ENCODE measurements at places on chromosomes 1 and 21. TPM values are rescaled to one million over a fixed set of nuclear protein-coding genes. Genes with fewer than 3 reads are reported as not detected.
A peak's percentile ranks its signal among the peaks of the same experiment; 100 is the strongest.

The RHBDL2 gene
- 0.80 TPM for total RNA-seq

The MTF1 gene
- 20.5 TPM for total RNA-seq

DNA sequence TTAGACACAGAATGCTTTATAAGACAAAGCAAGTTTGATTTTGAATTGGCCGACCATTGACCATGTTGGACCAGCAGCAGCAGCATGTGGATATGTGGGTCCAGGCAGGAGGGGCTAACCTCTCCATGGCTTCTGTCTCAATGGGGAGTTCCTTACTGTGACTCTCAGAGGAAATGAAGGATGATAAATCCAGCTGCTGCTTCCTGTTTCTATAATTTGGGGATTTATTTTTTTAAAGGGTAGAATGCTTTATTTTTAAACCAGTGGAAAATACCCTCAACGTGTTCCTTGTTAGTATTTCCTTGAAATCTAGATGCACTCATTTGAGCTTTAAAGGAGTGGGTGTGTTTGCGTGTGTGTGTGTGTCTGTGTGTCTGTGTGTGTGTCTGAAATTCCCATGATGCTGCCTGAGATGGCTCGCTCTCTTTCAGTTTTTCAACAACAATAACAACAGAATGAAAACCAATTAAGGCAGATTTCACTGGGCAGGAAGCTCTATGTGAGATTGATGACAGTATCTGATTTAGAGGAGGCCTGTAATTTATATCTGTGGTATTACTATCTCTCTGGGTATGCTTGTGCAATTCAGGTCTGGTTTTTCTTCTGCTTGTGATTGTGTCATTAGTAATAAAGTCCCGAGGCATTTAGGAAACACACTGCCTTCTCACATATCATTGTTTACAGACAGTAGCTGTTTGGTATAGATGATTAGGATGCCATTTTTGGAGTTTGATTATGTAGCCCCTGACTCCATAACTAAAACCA, 86.1 kb upstream of the ZNF326 start:
- H3K4me3 ChIP-seq: peak overlapping the region; percentile 35
- H3K27me3 ChIP-seq: no peaks in the 10 kb centered on the region
- H3K36me3 ChIP-seq: no peaks in the 10 kb centered on the region
- no peak for DNase-seq
- peaks cover 65% of the 10 kb centered on the region for H3K4me1 ChIP-seq

- no peak overlapping the region for H3K27ac ChIP-seq
- peaks cover 19% of the 10 kb centered on the region for H3K27me3 ChIP-seq
- no peak overlapping the region for H3K4me3 ChIP-seq
- peaks cover 7% of the 10 kb centered on the region for H3K4me1 ChIP-seq
- DNase-seq: no peak
- H3K36me3 ChIP-seq: peaks cover 6% of the 10 kb centered on the region
These were observed 25.2 kb upstream of the KIF26B start for GRCh38 chr1:245129319-245130240.

DNA sequence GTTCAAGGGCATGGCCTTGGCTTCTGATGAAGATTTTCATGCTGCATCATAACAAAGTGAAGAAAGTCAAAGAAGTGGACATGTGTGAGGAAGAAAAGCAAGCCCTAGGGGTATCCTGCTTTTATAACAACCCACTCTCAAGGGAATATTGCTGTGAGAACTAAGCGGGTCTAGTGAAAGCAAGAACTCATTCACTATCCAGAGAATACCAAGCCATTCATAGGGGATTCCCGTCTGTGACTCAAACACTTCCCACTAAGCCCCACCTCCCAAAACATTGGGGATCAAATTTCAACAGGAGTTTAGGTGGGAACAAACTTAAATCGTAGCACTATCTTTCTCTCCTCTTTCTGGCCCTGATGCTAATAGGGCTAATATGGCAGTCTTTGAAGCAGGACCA, 98.5 kb upstream of the CTTNBP2NL start:
- H3K36me3 ChIP-seq: no peaks in the 10 kb centered on the region
- H3K27ac ChIP-seq: no peak overlapping the region
- H3K4me1 ChIP-seq: no peaks in the 10 kb centered on the region
- no peak overlapping the region for H3K4me3 ChIP-seq
- H3K27me3 ChIP-seq: peaks cover 26% of the 10 kb centered on the region
- DNase-seq: no peak

GRCh38 chr1:151006327-151007052, at the start of gene MINDY1:
Gene MINDY1 (minus strand): TSS chr1:151006902. CDS start chr1:151002617, 4,285 bp downstream.
- peak within 1 kb of the TSS; percentile 97 for H3K27ac ChIP-seq
- peaks cover 9% of the 10 kb centered on the region for H3K36me3 ChIP-seq
- no peaks in the 10 kb centered on the region for H3K27me3 ChIP-seq

Measured in type B pancreatic cell (in vitro differentiated cells).